ENCODE measurements at places on chromosomes 2 and 18.

DNA sequence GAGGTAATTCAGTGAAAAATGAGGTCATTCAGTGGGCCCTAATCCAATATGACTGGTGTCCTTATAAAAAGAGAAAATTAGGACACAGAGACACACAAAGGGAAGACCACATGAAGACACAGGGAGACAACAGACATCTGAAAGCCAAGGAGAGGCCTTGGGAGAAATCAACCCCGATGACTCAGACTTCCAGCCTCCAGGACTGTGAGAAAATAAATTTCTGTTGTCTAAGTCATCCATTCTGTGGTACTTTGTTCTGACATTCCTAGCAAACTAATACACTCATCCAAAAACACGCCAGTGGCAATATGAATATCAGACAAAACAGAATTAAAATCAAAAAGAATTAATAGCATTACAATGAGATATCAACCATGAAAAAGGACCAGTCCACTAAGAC, 303.7 kb downstream of the SS18 start:
- DNase-seq, result no peak

- DNase-seq, result no peak
Observed at GRCh38 chr2:199490049-199490448, 32.3 kb upstream of the SATB2 start.

GRCh38 chr2:204122425-204122824, 185.9 kb downstream of the ICOS start:
- DNase-seq, result no peak

DNA sequence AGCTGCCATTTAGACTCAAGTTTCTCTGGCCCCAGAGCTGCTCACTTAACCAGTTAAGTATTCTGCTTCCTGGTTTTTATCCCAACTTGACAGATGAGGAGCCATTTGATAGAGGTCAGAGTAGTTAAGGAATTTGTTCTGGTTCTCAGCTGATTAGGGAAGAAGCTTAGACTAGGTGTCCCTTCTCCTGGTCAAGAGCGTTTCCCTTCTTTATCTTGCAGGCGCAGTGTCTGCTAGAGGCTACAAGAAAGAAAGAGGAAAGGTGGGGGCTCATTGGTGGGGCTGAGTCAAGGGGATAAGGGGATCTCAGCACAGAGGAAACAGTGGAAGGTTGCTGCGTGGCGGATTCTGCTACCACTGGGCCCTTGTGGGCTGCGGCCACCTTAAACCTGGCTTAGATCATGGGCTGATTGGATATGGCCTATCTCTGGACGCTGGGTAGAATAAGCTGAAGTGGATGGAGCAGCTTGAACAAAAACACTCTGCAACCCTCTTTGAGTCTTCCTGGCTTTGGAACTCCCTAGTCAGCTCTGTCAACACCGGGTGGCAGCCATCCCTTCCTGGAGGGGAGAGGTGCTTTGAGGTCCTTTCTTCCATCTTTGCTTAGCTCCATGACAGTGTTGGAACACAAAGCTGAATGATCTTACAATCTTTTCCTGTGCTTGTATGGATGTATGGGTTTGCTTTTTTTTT, 70.8 kb downstream of the QPCT start:
- no peak for DNase-seq

DNA sequence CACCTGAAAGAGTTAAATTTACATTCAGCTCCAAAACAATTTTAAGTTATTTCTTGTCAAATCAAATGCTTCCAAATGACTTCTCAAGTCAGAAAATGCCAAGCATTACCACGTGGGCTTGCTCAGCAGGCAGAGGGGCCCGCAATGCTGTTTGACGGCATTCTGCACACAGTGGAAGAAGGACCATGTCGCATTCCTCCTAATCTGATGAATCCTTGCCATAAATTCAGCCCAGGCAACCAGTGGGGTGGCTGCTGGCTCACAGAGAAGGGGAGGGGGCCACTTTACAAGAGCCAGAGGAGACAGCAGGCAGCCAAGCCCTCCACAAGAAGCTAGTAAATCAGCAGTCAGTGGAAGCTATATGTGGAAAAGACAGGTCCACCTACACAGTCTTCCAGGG, 56.7 kb downstream of the OSR1 start:
- no peak for DNase-seq

- DNase-seq, result no peak
Observed at GRCh38 chr2:236584521-236585384, 15.1 kb downstream of the ACKR3 start.

- DNase-seq, result no peak
Observed at GRCh38 chr2:163735685-163736432, at the start of gene FIGN. TSS of gene FIGN (minus strand) at chr2:163736008. CDS start at chr2:163734927, 1,081 bp downstream.

GRCh38 chr2:27690052-27690451, 26.4 kb downstream of the SLC4A1AP start:
- DNase-seq, result no peak

- no peak for DNase-seq
Observed at GRCh38 chr2:239283961-239284795, 116.6 kb downstream of the HDAC4 start.

GRCh38 chr2:218873359-218874194, 7.1 kb upstream of the WNT10A start:
- DNase-seq, result no peak

GRCh38 chr2:236665572-236666118, 96.0 kb downstream of the ACKR3 start:
- no peak for DNase-seq

GRCh38 chr2:161075701-161076100, 84.5 kb upstream of the TANK start:
- no peak for DNase-seq

- no peak for DNase-seq
Observed at GRCh38 chr2:113135317-113135716, 7.9 kb downstream of the IL1RN start.

- no peak for DNase-seq
Observed at GRCh38 chr2:205352593-205352992, 329.7 kb upstream of the NRP2 start.

DNA sequence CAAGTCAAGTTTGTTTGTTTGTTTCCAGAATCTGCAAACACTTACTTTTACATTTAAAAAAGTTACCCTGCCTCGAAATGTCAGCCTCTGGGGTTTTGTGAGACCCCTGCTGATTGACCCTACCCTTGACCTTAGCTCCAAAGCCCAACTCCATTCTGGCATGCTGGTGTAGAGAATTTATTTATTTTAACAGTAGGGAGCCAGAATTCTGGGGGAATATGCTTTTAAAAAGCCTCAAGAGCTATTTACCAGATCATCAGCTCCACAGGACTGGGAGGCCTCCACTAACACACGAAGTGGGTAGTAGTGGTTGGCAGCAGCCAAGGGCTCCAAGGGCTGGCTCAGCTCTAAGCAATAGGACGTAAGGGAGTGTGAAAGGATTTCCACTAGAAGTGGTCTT, 23.2 kb upstream of the GREB1L start:
- DNase-seq, result no peak

DNA sequence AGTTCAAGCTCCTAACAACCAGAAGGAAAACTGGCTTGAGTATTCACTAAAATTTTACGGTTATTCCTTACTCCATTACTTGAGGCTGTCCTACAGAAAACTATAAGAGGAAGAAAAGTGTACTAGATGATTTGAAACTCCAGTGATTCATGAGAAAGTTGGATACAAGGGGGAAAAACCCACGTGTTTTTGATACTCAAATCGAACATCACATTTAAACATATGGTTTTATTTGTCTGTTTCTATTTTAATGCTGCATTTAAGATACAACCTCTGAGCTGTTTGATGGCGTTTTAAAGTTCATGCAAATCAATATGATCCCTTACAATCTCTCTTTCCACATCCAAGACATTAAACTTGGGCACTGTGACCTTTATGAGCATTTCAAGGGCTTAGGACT, 125.1 kb upstream of the LMAN1 start:
- DNase-seq, result no peak

Measured in stimulated activated CD4-positive, alpha-beta T cell treated with anti-CD3 and anti-CD28 coated beads, Interleukin-15, amount 100 ng/mL, for 24 hours (primary cell).